ENCODE measurements at places on chromosomes 5 and 9.

- DNase-seq, result no peak
These were observed 67.5 kb downstream of the PAX5 start for GRCh38 chr9:36966371-36967097.

GRCh38 chr9:123300554-123300953 is 32.2 kb upstream of the STRBP start:
- DNase-seq, result no peak

DNA sequence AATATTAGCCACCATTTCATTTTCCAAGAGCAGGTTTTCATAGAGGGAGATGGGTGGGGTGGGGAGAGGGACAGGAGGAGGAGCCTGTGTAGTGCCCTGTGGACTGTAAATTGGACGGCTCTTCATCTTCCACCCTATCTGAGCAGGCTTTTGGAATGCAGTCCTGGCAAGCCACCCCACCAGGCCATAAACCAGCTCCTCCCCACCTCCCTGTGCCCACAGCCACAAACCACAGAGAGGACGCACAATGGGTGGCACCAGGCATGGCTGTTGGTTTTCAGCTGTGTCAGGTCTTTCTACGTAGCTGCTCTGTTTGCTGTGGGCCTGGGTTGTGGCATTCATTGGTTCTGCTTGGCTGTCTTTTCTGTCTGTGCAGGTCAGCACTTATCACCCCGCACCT is 58.0 kb downstream of the PLAC8L1 start:
- no peak for DNase-seq

DNA sequence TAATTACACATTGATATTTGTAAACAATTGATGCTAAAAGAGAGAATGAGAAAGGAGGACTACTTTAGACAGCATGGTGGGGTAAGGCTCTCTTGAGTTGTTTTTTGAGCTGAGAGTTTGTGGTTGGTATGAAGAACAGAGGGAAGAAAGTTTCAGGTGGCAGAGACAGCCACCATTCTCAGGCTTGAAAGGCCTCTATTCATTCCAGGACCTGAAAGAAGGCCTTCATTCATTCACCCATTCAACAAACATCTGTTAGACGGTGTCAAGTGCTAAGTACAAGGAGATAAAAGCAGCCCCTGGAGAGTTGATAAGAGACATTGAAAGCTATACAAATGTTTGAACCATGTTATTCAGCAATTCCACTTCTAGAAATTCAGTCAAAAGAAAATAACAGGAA is 21.7 kb upstream of the ADAM19 start:
- DNase-seq, result no peak

GRCh38 chr5:90338712-90339372 is 70.7 kb downstream of the CETN3 start:
- no peak for DNase-seq

DNA sequence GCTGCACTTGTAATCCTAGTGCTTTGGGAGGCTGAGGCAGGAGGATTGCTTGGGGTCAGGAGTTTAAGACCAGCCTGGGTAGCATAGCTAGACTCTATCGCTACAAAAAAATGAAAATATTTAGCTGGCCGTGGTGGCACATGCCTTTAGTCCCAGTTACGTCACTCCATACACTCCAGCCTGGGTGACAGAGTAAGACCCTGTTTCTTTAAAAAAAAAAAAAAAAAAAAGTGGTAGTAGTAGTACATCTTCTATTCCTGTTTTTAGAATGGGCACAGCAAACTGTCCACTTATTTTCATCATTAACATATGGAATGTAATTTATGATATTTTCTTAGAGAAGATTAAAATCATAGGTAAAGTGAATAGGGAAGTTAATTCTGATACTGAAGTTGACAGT is 48.2 kb downstream of the TRIO start:
- DNase-seq, result no peak

- DNase-seq, result peak; percentile 96
These were observed 16.3 kb upstream of the PPP2CA start for GRCh38 chr5:134242146-134242545.

GRCh38 chr9:127215268-127216209 is 49.0 kb upstream of the GARNL3 start:
- DNase-seq, result no peak

DNA sequence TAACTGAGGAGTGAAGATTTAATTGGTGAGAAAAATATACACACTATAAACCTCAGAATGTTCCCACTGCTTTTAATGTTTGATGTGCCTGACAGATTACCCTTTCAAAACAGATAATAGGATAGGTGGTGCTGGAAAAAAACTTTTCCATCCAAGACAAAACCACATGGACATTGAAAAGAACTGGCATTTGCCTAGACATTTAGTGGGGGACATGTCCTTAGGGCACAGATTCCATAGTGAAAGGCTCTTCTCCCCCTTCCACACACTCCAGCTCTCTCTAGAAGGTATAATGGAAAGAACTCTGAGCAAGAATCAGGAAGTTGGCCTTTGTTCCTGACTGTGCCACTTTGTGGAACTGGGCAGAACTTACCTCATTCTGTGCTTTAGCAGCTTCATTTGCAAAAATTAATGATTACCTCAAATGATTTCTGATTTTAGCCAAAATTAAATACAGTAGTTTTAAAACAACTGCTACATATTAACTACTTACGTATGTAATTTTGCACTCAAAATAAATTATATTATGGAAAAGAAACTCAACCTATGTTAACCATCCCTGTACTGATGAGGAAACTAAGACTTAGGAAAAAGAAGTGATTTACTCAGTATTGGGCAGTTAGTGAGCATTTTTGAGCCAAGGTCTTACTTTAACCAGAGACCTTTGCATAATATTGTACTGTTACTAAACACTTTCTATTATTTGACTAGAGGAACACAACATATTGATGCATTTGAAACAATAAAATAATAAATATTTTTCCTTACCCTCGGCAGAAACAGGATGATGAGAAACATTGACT is 43.3 kb downstream of the TMC1 start:
- DNase-seq, result no peak

- no peak for DNase-seq
These were observed 142.8 kb upstream of the PDE4D start for GRCh38 chr5:60036192-60036938.

GRCh38 chr9:134301387-134302129 is 24.7 kb upstream of the RXRA start:
- no peak for DNase-seq

- no peak for DNase-seq
These were observed 426.3 kb upstream of the MEF2C start for GRCh38 chr5:89309268-89309667.

- no peak for DNase-seq
These were observed 64.2 kb upstream of the STK32A start for GRCh38 chr5:147170603-147171002.

GRCh38 chr9:105333076-105333475 is 88.6 kb downstream of the SLC44A1 start:
- DNase-seq, result peak; percentile 93

DNA sequence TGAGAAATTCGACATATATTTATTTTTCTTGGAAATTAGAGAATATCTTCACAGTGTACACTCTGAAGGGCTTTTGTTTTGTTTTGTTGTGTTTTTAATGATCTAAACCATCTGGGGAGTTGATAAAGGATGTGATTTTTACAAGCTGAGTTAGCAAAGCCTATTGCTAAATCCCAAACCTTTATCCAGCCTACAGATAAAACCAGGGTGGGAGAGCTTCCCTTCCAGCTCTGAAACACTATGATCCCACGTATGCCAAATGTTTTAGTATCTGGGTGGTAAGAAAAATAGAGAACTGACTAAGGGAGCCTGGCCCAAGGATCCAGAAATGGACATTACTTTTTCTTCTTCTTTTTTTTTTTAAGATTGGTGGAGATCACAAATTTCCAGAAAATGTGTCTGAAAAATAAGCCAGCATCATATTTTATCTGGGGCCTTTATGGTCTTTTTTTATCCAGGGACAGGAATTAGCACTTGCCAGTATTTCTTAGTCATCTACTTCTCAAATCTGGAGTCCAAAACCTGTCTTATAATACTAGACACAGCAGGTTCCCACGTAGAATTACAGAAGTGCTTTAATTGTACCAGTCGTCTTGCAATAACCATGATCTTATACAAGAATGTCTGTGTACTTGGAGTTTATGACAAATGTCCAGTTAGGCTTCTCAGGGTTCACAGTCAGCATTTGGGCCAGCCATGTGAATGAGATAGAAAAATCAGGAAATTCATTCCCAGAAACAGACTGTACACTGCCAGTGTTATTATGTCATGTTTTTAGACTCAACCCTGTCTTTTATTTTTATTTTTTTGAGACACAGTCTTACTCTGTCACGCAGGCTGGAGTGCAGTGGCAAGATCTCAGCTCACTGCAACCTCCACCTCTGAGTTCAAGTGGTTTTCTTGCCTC is 290.8 kb upstream of the MPDZ start:
- peak; percentile 41 for DNase-seq

DNA sequence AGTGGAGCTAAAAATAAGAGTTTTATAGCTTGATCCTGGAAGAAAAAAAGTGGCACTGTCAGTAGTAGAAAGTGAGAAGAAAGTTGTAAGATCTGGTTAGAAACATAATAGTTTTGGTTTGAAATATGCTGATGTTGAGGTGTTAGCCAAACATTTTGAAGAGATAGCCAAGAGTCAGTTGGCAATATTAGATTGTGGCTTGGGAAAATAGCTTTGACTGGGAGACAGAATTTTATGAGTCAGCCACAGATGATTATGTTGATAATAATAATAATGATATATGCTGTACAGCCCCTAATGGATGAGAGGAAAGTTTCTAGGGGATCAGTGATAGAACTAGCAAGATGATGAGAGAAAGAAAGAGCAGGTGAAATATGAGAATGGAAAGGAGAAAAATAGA is 12.4 kb upstream of the CDH18 start:
- DNase-seq, result no peak

DNA sequence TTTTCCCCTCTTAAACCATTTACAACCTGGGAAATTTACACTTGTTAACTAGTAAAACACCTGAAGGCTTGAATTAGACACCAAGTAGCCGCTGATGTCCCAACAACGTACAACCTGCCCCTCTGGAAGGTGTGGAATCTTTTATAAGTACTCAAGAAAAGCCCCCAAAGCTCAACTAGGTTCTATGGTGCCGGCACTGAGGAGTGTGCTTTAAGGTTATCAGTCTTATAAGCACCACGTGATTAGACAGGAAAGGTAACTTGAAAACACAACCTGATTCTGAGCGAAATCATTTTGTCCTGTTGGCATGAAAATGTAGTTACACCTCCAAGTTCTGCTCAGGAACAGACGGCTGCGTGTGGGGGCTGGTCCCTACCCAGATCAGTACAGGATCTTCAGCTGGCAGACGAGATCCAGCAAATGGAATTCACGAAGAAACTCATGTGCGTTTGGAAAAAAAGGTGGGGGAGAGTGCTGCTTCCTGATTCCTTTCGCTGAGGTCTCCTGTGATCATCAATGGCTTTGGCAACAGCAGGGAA is 195.5 kb downstream of the MEF2C start:
- DNase-seq, result no peak

GRCh38 chr5:100131161-100131560 is 404.0 kb upstream of the FAM174A start:
- no peak for DNase-seq

DNA sequence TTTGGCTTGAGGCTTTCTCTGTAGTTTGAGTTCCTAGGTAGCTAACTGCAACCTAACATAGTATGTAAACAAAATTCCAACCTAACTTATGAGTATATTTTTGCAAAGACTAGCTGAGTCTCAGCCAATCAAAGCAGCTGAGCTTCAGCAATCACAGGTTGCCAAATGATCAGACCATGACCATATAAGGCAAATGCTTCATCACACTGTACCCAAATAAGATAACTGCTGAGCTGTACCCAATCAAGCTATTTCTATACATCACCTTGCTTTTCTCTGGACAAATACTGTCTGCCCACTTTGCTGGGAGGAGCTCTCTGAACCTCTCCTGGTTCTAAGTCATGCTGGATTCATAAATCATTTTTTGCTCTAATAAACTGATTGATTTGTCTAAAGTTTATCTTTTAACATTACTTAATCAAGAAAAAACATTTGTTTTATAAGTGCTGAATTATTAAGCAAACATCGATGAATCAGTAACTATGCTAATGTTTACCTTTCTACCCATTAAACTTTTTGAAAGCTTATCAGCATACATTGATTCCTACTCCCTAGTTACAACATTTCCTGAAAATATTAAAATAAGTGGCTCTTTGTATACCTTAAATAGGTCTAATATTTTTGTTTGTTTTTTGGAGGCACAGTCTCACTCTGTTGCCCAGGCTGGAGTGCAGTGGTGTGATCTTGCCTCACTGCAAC is 129.7 kb upstream of the PCA3 start:
- peak; percentile 79 for DNase-seq

- DNase-seq, result no peak
These were observed 439 bp upstream of the DDX46 start for GRCh38 chr5:134758176-134758503.

- DNase-seq, result no peak
These were observed 558 bp upstream of the SMAD5 start for GRCh38 chr5:136132087-136132486.

DNA sequence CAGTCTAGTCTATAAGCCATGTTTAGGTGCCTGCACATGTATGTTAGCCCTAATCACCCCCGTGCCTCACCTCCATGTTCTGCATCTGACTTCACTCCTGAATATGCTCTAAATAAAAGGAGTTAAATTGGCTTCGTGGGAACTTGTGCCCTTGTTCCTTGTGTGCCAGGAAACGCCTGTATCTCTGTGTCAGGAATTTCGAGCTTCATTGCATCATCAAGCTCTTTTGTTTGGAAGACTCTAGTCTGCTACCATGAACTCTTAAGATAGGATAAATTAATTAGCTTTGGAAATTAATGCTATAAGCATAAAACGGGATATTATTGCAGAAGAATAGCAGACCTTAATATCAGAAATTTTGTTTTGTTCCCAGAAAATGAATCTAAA is 99.2 kb downstream of the ADCY2 start:
- DNase-seq, result no peak

- DNase-seq, result no peak
These were observed 201.1 kb downstream of the EPB41L4A start for GRCh38 chr5:112217843-112218579.

GRCh38 chr5:8700671-8701070 is 831.7 kb downstream of the MTRR start:
- no peak for DNase-seq

DNA sequence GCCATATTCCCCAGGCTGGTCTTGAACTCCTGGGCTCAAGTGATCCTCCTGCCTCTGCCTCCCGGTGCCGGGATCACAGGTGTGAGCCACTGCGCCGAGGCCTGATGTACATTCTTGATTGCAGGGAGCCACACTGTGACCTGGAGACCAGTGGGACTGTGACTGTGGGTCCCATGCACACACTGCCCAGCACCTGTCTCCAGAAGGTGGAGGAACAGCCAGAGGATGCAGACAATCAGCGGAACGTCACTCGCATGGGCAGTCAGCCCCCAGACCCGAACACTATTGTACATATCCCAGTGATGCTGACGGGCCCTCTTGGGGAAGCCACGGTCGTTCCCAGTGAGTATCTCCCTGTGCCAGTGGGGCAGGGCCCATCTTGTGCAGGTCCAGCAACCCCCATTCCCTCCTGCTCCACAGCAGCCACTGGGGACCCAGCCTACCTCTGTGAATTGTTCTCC is 147.3 kb downstream of the CACNA1B start:
- no peak for DNase-seq

DNA sequence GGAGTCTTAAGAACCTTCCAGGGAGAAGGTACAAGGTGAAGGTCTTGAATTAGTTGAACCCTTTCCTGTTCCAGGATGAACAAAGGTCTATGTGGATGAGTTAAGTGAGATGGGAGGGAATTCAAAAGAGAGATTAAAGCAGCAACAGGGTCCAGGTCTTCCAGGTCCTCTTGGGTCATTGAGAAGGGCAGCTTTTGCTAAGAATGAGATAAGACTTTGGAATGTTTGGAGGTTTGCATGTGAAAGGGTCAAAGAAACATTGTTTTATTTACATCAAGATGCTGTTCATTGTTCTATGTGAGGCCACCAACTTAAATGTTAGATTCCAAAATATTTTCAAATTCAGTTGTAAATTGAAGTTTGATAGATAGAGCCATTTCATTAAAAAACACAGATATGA is 463.9 kb downstream of the ANXA1 start:
- DNase-seq, result no peak
